ENCODE measurements at places on chromosomes 4 and X.

DNA sequence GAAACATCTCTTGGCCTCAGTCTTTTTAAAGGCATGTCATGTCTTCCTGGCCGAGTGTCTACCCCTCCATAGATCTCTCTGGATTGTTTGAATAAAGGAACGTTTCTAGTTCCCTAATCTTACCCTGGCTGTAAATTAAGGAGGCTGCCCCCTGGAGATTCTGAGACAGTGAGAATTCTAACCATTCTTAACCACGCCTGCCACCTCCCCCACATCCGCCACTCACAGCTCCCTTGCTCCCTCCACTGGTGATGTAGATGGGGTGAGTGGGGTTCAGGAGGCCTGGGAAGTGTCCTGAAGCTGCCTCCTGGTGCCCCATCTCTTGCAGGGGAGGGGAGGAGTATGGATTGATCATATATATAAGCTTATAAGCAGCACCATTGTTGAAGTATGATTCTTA lies 48.0 kb upstream of the TRIM2 start:
- no peak for DNase-seq

DNA sequence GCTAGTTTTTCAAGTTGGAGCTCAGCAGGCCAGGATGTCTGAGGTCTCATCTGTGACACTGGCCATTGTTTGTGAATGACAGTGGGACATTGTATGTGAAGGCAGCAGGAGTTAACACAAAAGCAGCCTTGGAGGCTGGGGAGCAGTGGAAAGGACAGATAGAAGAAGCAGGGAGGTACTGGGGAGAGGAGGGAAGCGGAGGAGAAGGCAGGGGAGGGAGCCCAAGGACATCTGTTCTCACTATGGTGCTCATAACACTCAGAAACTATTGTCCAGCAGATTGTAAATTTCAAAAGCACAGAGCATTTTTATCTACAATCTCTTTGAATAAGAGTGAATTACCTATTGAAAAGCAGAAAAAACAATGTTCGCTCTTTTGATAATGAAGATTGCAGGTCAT lies 253.6 kb upstream of the DIPK2B start:
- no peak for DNase-seq

DNA sequence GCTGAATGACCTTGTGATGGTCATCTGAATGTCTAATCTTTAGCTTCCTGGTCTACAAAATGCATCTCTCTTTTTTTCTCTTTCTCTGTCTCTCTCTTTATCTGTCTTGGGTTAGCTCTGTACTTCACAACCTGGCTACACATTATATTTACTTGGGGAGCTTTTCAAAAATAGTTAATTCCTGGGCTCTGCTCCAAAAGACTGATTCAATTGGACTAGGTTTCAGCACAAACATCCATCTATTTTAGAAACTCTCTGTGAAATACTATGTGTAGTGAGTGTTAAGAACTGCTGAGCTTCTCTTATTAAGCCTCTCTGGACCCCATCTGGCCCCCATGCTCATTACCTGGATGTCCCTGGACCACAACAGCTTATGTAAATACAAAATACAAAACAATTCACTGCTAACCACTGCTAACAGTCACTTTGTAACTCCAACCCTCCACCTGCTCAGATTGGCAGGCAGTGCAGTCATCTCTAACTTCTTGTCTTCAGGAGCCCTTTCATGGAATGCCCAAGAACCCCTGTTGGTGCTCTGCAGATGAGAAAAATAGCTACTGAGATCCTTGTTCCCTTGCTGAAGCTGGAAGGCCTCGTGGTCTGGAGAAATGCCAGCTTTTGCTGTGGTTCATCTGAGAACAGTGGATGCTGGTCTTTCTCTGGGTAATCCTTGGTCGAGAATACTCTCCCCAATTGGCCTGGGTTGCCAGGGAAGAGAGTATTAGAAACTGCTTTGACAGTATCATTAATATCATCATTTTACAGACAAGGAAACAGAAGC lies 14.8 kb upstream of the BOD1L1 start:
- DNase-seq = no peak

- DNase-seq = no peak
These were observed 9.4 kb downstream of the PLCXD1 start for GRCh38 chrX:290476-291166.

- no peak for DNase-seq
These were observed 2651.6 kb downstream of the ARAP2 start for GRCh38 chr4:33592701-33593100.

DNA sequence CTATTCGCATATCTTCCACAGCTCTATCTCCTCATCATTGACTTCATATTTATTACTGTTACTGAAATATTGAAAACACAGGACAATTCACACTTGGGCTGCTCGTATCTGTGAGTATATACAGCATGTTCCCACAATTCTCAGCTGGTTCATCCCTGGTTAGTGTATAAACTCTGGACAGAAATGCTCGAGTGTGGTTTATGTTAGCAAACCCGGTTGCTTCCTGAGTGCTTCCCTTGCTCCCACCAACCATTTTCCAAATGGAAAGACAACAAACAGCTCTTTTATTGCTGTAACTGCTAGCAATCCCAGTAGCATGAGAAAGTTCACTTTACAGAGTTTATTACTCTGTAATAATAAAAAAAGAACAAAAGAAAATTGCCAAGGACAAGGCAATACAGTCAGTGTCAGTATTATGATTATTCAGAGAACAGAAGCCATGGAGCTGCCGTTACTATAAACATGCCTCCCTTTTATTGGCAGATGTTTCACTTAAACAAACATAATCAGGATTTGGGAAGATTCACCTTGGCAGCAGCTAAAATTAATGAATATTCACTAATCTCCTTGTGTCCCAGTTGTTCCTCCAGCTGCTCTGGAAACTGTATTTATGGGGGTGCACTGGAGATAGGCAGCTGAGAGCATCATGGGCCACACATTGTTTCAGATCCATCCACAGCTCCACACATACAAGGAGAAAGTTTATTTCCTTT lies 134.1 kb upstream of the GUCY1A1 start:
- no peak for DNase-seq

- DNase-seq = no peak
These were observed 385 bp downstream of the LYAR start for GRCh38 chr4:4289597-4289940.

- no peak for DNase-seq
These were observed 29.2 kb downstream of the PRRG1 start for GRCh38 chrX:37378404-37378803.

DNA sequence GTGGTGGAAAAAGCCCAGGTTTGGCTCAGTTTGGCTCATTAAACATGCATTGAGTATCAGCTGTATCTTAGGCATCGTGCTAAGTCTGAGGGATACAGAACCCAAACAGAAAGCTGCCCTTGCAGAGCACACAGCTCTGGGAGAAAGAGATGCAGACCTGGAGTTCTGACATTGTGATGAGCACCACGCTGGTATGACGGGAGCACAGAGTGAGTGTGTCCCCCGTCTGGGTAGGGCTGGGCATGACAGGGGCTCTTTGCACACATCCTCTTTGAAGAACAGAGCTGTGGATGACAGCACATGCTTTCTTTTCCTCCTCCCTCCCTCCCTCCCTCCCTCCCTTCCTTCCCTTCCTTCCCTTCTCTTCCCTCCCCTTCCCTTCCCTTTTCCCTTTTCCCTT lies 52.2 kb downstream of the CLCN4 start:
- no peak for DNase-seq

DNA sequence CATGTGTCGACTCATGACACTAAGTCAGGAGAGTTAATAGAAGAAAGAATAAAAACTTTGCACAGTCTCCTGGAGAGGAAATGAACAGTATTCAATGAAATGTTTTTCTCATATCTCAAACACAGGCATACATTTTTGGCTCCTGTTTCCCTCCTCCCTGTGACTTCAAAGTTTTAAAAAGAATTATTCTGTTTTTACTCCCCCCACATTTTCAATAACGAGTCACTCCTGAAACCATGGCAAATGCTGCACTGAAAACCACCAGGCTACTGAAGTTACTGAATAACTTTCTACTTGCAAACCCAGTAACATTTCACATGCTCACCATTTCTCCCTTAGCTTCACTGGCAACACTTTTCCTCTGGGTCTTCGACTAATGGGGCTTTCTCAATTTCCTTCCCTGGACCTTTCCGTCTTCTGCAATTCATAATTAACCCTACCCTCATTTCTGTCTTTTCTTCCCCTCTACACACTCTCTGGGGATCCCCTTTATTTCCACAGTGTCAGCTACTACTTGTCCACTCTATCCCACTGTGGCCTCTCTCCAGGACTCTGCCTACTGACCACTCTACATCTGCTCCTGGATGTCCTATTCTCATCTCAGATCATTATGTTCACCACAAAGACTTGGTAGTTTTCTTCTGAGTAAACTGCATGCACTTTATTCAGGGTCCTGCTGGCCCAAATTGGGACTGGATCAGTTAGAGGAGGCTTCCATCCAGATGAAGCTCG lies 225.8 kb upstream of the ETNPPL start:
- no peak for DNase-seq

DNA sequence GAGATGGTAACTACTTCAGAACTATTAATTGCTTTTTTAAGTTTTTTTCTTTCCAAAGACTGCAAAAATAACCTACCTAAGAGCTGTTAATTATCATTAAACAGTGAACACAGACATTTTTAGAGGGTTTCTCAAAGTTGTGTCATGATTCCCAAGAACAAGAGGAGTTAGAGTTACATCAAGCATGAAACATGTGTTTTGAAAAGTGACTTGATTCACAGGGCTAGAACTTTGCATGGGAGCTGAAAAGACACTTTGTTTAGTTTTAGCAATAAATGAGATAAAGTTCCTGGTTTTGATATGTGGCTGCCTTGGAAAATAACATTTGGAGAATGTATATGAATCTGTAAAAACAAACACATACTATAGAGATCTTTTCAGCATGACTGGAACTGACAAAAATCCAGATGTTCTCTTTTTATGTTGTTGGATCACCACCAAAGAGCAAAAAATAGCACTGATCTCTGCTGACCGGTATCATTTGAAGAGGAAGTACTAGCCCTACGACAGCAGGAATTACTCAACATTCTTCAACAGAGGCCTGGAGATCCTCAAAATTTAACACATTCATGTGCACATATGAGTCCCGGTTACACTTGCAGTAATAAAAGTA lies 173.0 kb upstream of the PCDH18 start:
- no peak for DNase-seq

DNA sequence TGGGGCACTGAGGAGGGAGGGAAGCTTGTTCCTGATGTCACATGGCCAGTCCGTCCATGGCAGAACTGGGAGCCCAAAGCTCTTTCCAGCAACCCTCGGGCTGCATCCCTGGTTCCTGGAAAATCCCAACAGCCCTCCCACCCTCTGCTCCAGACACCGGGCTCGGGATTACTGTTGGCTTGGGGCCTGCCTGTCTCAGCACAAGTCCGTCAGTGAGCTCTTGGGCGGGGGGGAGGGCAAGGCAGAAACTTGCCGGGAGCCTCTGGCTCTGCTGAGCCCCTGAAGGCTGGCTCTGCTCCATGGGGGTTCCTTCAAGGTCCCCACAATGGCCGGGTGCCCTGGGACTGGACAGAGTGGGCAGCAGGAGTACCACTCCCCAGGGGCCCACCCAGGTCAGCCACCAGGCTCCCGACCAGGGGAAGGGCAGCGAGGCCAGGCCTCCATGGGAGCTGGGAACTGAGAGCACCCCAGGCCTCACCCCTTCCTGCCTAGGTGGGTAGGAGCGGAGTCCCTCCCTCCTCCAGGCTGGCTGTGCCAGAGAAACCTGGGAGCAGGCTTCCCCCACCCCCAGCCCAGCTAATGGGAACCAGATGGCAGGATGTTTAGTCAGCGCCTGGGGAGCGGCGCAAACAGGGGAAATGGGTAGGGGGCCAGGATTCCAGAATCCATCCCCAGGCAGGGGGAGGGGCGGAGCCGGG lies 6.4 kb upstream of the HAUS7 start:
- no peak for DNase-seq

GRCh38 chrX:8738588-8739189 lies 6.8 kb upstream of the ANOS1 start:
- DNase-seq = no peak

DNA sequence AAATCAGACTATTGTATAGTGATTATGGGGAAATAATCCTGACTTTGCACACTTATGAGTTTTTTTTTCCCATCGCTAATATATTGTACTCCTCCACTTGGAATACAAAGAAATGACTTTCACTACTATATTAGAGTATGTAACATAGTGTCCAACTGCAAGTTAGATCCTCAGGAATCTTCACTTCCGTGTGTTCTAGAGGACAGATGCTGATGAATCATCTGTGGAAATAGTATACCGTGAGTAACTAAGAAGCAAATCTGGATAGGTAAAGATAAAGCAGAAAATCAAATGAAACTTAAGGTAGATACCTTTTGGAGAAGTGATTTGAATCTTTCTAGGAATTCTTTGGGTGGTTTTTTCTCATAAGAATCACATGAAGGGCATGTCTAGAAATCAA lies 8.3 kb downstream of the IL21 start:
- DNase-seq = no peak

- no peak for DNase-seq
These were observed 70.4 kb upstream of the USP9X start for GRCh38 chrX:41014776-41015360.

DNA sequence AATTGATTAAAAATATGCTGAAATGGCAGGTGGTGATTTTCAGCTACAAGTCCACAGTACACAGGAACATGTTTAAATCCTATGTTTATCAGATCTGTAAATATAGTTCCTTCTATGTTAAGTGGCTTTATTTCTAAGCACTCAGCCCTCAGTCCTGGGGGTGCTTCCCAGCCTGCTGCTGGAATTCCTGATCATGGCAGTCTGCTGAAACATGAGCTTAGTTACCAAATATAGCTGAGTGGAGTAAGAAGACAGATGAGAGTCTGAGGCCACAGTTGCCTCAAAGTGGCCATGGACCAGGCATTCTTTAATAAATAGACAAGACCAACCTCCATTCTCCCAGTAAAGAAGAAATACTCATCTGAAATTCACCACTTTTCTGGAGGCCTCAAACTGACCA lies 17.1 kb upstream of the DDX60 start:
- no peak for DNase-seq

- DNase-seq = no peak
These were observed 38.7 kb upstream of the DCLK2 start for GRCh38 chr4:150039274-150040127.

GRCh38 chrX:1165535-1166196 lies 46.8 kb downstream of the CRLF2 start:
- no peak for DNase-seq

GRCh38 chrX:106874075-106874474 lies 29.1 kb downstream of the RIPPLY1 start:
- no peak for DNase-seq

- no peak for DNase-seq
These were observed 151.1 kb downstream of the PDE5A start for GRCh38 chr4:119477412-119478053.

GRCh38 chrX:17374619-17375366 lies at the start of gene NHS:
Gene NHS, plus strand, starts transcription at chrX:17375200. Its CDS starts 558 bp downstream, at chrX:17375758.
- no peak for DNase-seq

- no peak for DNase-seq
These were observed 93.5 kb downstream of the CBLL2 start for GRCh38 chrX:22366166-22366702.

GRCh38 chr4:159185591-159186023 lies 82.7 kb downstream of the RAPGEF2 start:
- no peak for DNase-seq

- no peak for DNase-seq
These were observed 71.2 kb downstream of the LNX1 start for GRCh38 chr4:53520116-53520515.
